ENCODE measurements at places on chromosomes 12 and 14.

DNA sequence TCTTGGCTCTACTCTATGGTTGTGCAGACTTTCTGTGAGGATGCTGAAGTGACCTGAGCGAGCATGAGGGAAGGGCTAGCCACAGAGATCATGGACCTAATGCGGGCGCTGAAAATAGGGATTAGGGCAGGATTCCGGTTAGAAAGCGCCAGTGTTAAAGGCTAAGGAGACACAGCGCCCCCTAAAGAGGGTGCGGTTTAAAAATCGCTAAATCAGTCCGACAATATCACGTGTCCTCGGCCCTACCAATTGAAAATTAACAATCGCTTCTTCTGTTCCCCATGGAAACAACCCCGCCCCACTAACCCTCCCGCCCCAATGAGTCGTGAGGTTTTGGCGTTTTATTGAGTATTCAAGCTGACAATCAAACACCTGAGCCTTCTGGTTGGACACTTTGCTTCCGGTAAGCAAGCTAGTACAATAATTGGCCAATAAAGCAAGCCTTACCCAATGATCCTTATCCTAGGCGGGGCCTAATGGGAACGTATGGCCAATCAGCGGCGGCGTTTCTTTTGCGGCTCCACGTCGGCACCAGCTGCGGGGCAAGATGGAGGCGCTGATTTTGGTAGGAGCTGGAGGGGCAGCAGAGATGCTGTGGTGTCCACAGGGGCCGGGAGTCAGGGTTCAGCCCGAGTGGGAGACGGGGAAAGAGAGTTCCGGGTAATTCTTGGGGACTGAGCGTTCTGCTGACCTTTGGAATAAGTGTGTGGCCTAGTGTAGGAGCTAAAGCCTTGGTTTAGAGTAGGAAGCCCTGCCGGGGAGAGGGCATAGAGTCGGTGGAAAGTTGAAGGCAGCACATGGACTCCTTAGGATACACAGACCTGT, at the start of gene COPZ1:
TSS of gene COPZ1 (plus strand) at position 515 of the 825 bp plus-strand sequence. CDS start at position 548, 33 bp downstream.
- DNase-seq = peak; percentile 99

GRCh38 chr12:44771485-44772021, 104.6 kb downstream of the NELL2 start:
- no peak for DNase-seq

- no peak for DNase-seq
Measured at GRCh38 chr14:54652188-54652587, 85.3 kb downstream of the SAMD4A start.

GRCh38 chr12:117590999-117591398, 229.6 kb upstream of the NOS1 start:
- DNase-seq = no peak

GRCh38 chr14:59454139-59454538, 11.0 kb downstream of the GPR135 start:
- DNase-seq = no peak
